ENCODE measurements at places on chromosomes 2 and 18.
A peak's percentile ranks its signal among the peaks of the same experiment; 100 is the strongest.

DNA sequence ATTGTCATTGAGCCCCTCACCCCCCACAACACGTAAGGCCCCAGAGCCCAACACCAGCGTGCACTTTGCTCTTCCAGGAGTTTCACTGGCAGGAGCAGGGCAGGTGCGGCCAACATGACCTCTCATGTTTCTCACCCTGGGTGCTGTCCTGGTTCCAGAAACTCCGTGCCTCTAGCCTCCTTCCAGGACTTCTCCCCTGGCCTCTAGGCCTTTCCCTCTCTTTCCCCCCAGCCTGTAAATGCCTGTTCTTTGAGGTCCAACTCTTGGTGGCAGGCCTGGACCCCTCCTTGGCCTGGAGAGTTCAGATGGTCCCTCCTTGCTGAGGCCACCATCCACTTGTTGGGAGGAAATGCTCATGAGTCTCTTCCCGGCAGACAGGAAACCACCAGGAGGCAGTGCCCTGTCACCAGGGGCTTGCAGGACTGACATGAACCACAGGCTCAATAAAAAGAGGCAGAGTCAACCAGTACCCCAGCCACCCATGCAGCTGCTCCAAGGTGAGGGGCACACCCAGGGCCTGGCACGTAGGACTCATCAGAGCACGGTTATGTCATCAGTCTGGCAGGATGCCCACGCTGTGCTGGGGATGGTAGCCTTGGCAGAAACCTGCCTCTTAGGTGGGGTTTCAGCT, 1.5 kb downstream of the MALL start:
- no peak for DNase-seq

GRCh38 chr18:44562986-44563385, 117.7 kb upstream of the SETBP1 start:
- DNase-seq = no peak

DNA sequence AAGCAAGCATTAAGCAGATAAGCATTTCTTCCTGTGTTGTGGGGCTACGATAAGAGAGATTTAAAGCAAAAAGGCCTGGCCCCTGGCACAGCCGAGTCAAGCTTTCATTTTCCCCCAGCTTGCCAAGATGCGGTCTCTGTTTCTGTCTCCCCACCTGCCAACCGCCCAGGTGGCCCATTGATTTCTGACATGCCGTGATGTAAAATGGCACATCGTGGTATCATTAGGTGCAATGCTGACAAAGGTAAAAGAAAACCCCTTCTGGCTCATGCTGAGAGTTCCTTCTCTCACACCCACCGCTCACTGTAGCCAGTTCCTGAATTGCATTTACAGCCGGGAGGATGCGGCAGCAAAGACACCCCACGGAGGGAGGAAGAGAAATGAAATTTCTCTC, 62.8 kb downstream of the BOD1L2 start:
- DNase-seq = no peak

DNA sequence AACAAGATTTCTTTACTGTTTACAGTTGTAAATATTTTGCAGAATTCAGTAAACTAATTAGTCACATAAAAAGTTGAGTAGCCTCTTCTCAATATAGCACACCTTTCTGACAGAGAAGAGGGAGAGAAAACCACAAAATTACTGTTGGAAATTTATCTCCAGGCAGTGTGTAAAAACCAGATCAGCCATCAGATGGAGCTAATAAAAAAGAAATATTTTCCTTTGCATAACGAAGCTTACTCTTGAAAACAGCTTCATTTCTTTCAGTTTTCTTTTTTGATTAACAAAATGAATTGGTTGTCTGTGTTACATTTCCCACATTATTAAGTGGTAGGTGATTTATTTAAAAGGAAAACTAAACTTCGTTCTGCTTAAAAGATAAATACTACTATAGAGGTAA, 259.3 kb upstream of the KCNJ3 start:
- no peak for DNase-seq

GRCh38 chr2:68850524-68850923, 20.7 kb downstream of the BMP10 start:
- no peak for DNase-seq

GRCh38 chr18:26579941-26580618, 31.7 kb upstream of the KCTD1 start:
- no peak for DNase-seq

- DNase-seq = no peak
Measured at GRCh38 chr18:45521136-45521535, 94.1 kb upstream of the SLC14A2 start.

GRCh38 chr2:98658816-98659490, 50.6 kb downstream of the UNC50 start:
- DNase-seq = no peak

DNA sequence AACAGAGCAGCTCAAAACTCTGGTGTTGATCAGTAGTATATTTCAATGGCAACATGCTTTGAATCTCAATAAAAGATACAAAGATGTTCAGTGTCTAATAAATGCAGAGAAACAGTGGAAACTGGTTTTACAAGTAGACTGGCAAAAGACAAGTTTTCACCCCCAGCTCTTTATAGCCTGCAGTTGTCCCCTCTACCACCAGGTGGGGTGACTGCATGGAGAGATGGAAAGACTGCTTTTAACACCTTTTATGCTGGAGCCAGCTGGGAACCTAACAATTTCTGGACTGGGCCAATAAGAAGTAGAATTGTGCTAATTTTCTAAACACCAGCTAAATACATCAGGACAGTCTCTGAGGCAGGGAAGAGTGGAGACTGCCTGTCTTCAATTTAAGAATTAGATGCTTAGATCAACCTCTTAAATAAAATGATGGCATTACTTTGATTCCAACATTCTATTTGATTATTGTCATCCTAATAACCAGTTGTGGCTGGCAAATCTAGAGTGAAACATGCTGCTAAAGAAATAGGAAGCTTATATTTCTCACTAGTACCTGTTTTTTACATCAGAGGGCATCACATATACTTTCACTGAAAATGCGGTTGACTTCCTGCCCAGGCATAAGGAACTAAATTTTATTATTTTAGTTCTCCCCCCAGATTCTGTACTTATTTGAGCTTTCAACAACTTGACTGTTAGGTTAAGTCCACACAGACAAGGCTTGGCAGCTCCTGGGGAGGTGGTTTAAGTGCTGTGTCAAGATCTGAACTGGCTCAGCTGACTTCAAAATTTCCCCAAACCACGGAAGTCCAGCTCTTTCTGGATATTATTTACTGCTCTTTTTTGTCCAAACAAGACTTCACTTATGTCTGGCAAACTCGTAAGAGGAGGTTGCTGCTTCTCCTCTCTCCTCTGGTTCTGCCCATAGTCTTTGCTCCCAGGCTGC, 140.5 kb downstream of the TPGS2 start:
- peak; percentile 61 for DNase-seq

- DNase-seq = no peak
Measured at GRCh38 chr2:227888289-227888688, 16.9 kb downstream of the DAW1 start.

DNA sequence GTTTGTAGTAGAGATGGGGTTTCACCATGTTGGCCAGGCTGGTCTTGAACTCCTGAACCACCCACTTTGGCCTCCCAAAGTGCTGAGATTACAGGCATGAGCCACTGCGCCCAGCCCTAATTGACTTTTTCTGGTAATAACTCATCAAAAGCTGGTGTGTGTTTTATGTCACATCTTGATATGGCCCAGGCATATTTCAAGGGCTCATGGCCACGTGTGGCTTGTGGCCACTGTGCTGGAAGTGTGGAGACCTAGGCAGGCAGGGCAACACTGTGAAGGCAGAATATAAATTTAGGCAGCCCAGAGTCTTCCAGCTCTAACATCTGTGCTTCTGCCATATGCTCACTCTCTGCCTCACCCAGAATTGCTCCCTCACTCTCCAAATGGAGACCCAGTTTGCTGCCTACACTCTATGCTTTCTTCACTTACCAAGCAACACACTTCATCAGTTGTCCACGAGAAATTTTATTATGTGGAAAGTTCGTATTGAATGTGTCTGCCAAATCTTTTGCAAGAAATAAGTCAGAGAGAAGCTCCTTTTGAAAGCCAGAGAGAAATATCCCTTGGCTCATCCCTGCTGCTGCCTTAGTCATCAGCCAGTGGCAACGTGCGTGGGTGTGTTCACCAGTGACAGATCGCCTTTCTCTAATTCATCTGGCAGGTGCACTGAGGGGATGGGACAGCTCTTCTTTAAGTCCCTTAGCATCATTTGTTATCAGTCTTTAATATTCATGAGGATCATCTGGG, 129.4 kb upstream of the CXCR4 start:
- peak; percentile 24 for DNase-seq

- no peak for DNase-seq
Measured at GRCh38 chr2:113234721-113235346, 43.9 kb downstream of the PAX8 start.

DNA sequence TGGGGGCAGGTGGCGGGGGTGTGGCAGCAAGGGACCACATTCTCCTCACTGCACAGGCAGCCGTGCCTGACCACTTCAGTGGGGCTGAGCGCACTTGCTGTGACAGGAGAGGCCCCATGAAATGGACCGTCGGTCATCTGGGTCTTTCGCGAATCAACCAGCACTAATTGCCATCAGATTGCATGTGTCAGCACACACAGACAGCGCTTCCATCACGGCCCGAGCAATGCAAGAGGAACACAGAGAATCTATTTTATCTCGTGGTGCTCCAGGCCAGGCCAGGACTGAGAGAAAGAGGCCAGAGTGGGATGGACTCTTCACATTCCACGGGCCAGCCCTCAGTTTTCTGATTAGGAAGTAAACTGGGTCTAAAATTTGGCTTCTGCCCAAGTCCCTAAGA, 87.0 kb downstream of the EIPR1 start:
- DNase-seq = peak; percentile 74
